ENCODE measurements at places on chromosomes 16 and 17.

GRCh38 chr16:10103118-10103517 lies 79.1 kb downstream of the GRIN2A start:
- peak; percentile 68 for DNase-seq

GRCh38 chr17:82244413-82245133 lies 15.7 kb downstream of the SLC16A3 start:
- peak; percentile 51 for DNase-seq

DNA sequence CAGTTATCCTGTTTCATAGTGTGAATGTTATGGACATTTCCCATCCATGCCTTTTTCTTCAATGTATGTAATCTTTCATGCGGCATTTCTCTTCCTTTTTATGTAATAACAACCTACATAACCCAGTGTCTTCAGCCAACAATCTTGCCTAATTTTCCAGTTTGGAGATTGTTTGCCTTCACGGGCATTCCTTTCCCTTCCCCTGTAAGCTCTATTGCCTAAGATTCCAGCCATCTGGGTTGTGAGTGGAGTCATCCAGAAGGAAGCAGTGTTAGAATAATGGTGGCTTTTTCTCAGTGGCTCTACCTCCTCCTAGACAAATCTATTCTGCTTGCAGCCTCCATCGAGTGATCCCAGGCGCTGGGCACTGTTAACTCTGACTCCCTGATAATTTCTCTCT lies 22.3 kb downstream of the SYCE1L start:
- no peak for DNase-seq

DNA sequence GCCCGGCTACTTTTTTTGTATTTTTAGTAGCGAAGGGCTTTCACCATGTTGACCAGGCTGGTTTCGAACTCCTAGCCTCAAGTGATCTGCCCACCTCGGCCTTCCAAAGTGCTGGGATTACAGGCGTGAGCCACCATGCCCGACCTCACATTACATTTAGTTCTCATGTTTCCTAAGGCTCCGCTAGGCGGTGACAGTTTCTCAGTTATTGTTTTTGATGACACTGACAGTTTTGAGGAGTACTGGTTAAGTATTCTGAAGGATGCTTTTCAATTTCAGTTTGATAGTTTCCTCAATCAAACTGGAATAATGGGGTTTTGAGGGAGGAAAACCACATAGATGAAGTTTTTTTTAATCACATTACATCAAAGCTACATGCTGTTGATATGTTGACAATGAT lies 1028.5 kb downstream of the CDH8 start:
- no peak for DNase-seq

DNA sequence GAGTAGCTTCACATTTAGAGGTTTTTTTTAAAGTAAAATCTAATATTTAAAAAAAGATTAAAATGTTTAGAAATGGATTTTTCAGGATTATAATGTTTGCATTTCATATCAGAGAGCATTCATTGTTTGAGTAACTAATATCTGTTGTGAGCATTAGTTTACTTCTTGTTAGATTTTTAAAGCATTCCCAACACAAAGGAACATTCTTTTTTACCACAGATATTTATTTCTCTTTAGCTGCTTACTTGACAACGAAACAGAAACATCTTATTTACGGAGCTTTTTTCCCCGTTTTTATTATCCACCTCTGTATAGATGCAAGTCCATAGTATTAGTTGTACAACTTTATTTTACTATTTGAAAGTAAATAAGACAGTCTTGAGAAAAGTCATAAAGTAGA lies 53.0 kb downstream of the NFAT5 start:
- DNase-seq, result no peak

DNA sequence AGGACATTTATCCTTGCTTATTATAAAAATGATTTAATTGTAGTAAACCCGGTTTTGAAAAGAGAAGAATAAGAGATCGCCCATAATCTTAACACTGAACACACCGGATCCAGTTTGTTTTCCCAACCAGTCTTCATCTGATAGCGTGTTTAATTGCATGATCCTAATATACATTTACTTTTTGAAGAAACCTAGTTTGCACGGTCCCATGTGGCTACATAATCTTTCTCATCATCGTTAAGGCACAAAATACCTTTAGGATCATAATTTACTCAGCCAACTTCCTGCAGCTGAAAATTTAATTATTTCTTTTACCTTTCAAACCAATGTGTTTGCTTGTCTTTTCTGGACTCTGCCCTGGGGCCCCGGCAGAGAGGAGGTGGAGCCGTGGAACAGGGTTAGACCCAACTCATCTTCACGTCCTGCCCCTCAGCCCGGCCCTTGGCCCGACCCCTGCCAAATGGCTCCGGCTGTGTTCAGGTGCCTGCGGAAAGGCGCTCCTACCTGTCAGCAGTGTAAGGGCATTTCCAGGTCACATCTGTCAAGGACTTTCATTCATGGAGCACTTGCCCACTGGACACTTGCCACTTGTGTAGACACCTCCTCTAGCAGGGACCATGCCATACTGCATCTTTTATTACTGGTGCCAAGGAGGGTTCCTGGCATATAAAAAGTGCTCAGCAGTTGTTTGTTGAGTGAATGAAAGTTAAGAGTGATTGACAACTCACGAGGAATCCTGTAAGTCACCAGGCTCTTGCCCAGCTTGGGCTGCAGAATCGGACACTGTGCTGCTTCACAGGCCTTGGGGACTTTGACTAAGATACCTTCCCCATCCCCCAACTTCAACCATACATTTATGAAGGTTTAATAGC lies 28.6 kb downstream of the SMARCE1 start:
- DNase-seq, result no peak

- DNase-seq, result no peak
These were observed 1.7 kb upstream of the RAB11FIP4 start for GRCh38 chr17:31389657-31390381.

- no peak for DNase-seq
These were observed 611 bp upstream of the ANKRD40 start for GRCh38 chr17:50708050-50709000.

DNA sequence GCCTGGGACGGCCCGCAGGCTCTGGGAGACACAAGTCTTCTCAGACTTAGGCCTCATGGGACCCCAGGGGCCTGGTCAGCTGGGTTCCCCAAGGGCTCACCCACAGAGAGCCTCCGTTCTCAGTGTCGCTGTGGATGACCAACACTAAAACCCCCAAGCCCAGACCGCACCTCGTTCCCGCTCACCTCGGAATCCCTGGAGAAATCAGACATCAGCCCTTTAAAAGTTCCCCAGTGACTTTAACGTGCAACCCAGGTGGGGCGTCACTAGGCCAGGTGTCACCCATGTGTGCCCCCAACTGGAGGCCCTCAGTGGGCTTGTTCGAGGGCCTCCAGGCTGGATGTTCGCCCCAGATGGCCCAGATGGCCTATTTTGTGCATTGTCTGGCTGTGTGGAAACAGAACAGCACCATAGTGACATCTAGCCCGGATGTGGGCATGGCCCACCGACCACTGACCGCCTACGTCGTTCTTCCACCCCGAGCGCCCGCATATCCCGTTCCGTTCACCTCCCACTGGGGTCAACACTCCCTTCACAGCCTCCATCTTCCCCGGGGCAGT lies 52.3 kb upstream of the DNAH17 start:
- DNase-seq, result no peak

DNA sequence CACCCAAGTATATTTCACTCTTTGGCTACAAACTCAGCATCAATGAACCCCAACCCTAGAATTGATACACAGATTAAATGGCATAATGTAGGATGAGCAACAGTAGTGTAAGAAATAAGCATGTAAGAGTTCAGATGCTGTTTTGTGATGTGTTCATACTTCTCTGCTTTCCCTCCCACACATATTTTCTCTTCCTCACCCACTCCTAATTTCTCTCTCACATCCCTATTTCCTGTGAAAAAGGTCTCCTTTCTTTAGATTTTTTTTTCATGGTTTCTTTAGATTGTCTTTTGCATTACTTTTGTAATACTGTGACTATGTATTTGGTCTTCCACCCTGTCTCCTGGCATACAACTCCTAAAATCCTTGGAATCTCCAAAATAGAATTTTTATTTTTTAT lies 21.7 kb downstream of the CREBBP start:
- no peak for DNase-seq

GRCh38 chr17:80071116-80071841 lies 30.1 kb upstream of the GAA start:
- DNase-seq, result no peak

DNA sequence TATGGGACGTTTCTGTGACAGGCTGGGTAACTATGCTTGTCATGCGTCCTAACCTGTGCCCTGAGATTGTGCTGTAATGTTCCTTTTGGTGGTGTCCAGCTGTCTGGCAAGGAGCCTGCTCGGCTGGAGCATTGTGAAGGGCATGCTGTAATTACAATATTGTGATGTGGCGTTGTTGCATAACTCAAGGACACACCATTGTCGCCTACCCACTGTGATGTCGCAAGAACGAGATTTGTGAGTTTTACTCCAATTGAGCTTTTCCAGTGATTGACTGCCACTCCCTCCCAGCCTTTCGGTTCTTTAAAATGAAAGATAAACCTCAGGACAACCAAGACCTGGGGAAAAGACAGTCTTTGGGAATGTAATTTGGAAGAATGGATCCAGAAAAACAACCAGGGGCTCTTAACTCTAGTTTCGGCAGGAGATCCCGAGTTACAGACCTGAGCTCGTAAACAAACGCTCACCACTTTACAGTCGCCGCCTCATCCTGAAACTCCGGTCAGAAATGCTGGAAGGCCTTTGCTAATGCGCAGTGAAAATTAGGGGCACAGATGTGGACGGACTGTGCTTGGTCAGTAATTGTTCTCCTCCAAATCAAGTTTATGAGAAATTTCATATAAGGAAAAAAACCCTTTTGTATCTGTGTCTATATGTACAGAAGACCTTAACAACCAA lies 1.3 kb downstream of the ZNF750 start:
- DNase-seq, result peak; percentile 2

- DNase-seq, result no peak
These were observed 736.4 kb upstream of the GOT2 start for GRCh38 chr16:59470556-59470955.

- DNase-seq, result no peak
These were observed 93.2 kb upstream of the SIAH1 start for GRCh38 chr16:48478393-48478792.

GRCh38 chr17:18323507-18324139 lies 8.5 kb downstream of the SMCR8 start:
- no peak for DNase-seq

DNA sequence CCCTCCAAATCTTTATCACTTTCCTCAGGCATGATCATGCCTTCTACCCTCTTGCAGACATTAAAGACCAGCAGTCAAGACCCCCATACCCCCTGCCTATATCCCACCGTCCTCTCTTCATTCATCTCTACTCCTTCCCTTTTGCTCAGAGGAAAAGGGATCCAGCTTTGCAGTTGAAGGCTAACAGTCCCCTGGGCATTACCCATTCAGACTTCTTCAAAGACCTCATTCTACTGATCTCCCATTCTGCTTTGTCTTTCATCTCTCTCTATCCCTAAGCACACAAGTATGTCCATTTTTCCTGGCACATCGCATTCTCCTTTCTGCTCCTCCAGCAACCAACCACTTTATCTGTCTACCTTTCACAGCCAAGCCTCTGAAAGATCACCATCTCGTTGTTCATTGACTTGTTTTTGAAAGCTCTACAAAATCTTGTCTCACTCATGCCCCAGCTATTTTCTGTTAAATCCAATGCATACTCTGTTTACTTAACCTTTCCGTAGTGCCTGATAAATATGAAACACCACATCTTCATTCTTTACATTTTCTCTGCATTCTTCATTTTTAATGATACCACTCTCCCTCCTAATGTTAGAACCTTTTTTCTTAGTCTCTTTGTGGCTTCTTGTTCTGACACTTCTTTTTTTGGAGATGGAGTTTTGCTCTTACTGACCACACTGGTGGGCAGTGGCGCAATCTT lies 14.1 kb upstream of the LCMT1 start:
- DNase-seq, result peak; percentile 72

GRCh38 chr16:57889522-57889921 lies 81.4 kb downstream of the CNGB1 start:
- no peak for DNase-seq

- no peak for DNase-seq
These were observed 2.5 kb downstream of the TBX21 start for GRCh38 chr17:47735536-47736011.

DNA sequence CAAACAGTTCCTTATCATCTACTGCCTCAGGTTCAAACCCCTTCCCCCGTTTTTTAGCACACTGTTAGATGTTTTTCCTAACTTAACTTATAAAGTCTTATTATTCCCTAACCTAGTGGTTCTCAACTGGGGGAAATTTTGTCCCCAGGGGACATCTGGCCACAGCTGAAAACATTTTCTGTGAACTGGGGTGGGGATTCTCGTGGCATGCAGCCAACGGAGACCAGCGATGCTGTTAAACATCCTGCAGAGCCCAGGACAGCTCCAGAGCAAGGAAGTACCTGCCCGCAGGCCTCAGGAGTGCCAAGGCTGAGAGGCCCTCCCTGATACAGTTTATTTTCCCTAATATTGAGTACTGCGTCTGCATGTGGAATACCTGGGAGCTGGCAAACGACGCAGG lies 24.3 kb downstream of the ZCCHC14 start:
- no peak for DNase-seq

- no peak for DNase-seq
These were observed 90.5 kb downstream of the ADAMTS18 start for GRCh38 chr16:77344341-77344740.

DNA sequence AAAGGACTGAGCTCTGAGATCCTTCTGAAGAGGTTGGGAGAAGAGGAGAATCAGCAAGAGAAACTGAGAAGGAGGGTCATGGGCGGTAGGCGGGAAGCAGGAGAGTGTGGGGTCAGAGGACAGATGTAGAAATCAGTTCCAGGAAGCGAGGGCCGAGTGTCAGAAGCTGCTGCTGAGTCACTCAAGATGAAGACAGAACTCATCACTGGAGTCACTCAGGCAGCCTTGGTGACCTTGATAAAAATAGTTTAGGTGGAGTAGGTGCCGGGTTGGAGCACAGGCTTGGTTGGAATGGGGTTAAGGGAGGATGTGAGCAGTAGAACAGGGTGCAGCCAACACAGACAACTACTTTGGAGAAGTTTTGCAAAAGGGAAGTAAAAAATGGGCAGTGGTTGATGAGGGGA lies 6.1 kb upstream of the ITGAM start:
- no peak for DNase-seq

GRCh38 chr17:40906613-40907012 lies 21.6 kb upstream of the KRT20 start:
- no peak for DNase-seq

- DNase-seq, result no peak
These were observed 8.9 kb upstream of the RBFOX3 start for GRCh38 chr17:79619636-79620206.

DNA sequence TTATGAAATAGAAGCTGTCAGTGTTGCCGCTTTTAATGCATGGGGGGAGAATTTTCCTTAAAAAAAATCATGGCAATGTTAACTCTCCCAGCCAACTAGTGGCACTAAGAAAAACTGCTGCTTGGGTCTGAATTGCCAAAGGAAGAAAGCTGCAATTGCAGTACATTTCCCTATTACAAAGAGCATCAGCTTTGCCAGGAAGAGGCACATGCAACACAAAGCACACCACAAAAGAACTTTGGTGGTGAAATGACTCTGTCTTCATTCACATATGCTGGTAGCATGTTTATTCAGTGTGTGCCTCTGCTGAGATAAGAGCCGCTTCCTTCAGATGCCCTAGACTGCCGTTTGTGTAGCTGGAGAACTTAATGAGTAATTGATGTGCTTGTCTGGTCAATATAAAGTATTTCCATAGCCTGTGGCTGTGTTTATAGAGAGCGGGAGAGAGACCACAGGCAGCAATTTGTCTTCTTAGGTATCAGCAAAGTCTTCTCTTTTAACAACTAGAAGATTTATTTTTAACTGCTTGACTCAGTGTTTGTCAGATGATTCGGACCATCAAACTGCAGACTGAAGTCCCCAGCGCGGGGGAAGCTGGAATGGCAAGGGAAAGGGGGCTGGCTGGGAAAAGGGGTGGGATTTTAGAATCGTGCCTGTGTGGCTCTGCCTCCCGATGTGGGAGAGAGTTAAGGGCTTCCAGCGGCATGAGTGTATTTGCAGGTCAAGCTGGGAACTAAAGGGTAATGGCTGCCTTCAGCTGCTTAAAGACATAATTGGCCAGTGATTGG lies 115.1 kb downstream of the MRTFB start:
- DNase-seq, result peak; percentile 77
